ENCODE measurements at places on chromosomes 6 and 20. TPM values are rescaled to one million over a fixed set of nuclear protein-coding genes. Genes with fewer than 3 reads are reported as not detected.
A peak's percentile ranks its signal among the peaks of the same experiment; 100 is the strongest.

PBX2 gene
- total RNA-seq: 53.0 TPM

DNA sequence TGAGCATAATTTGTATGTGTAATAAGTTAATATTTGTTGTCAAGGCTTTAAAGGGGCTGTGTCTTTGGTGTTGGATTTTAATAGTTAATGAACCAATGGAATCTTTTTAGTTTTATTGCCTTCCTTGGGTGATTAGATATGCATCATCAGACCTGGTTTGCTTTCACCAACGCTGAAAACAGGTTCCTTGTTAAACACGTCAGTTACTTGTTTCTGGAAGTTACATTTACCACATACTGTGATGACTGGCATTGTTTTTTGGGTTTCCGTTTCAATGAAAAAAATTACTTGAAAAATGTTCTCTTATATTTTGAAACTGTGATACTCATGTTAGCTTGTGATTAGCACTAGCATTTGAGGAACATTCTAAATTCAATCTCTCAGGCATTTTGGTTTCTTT lies 58.6 kb upstream of the RNF144B start:
- ATAC-seq: peak; percentile 78

GRCh38 chr6:44559486-44560270 lies 172.2 kb downstream of the CDC5L start:
- ATAC-seq: no peak

NCOA5 gene
- total RNA-seq: 31.6 TPM

- peak; percentile 95 for ATAC-seq
Observed at GRCh38 chr6:12051861-12052368, 39.8 kb downstream of the HIVEP1 start.

- ATAC-seq: no peak
Observed at GRCh38 chr6:151276112-151276740, 36.5 kb downstream of the AKAP12 start.

- ATAC-seq: no peak
Observed at GRCh38 chr6:90124874-90125510, 171.7 kb downstream of the BACH2 start.

TNFAIP3 gene
- 663 TPM for total RNA-seq

- no peak for ATAC-seq
Observed at GRCh38 chr20:17344790-17345189, 118.0 kb downstream of the PCSK2 start.

- ATAC-seq: no peak
Observed at GRCh38 chr20:6142348-6142993, 19.6 kb upstream of the FERMT1 start.

GRCh38 chr6:2579241-2579761 lies 171.4 kb downstream of the MYLK4 start:
- no peak for ATAC-seq

LRP11 gene
- total RNA-seq: 9.6 TPM
